Naive thymus-derived CD8-positive, alpha-beta T cell (primary cell): ENCODE measurements at places on chromosomes 13 and 19. TPM values are rescaled to one million over a fixed set of nuclear protein-coding genes. Genes with fewer than 3 reads are reported as not detected.

DNA sequence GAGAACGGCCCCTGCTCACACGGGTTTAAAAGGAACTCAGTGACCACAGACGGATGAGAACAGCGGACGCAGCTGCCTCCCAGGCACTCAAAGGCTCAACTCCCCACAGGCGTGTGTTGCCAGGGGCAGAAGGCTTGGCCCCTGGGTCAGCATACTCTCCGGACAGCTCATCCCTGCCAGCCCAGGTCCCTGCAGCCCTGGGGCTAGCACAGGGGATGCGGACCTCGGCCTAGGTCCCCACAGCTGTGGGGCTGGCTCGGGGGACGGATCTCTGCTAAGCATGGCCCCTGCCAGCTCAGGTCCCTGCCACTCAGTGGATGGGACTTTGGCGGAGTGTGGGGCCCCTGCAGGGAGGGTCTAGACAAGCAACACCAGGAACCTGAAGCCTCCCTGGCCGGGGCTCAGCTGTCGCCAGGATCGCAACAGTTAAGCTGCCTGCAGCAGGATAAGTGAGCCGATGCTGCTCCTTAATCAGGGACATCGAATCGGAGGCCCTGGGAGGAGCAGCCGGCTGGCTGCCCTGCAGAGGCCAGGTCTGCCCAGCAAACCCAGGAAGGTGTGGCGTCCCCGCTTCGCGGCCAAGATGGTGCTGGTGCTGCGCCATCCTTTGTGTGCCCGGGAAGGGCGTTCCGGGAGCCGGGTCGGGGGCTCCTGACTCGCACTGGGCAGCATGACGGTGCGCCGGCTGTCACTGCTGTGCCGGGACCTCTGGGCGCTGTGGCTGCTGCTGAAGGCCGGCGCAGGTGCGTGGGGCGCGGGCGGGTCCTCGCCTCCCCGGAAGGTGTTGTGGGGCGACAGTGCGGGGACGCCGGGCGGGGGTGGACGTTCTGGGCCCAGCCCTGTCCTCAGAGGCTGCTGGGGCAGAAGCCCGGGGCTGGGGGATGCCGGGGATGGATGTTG is 32.5 kb downstream of the MCF2L start:
- H3K27ac ChIP-seq: no peak overlapping the region
- H3K4me1 ChIP-seq: peaks cover 49% of the 10 kb centered on the region
- no peak for DNase-seq
- peak overlapping the region; percentile 56 for H3K4me3 ChIP-seq
- H3K27me3 ChIP-seq: no peaks in the 10 kb centered on the region
- no peaks in the 10 kb centered on the region for H3K36me3 ChIP-seq

DNA sequence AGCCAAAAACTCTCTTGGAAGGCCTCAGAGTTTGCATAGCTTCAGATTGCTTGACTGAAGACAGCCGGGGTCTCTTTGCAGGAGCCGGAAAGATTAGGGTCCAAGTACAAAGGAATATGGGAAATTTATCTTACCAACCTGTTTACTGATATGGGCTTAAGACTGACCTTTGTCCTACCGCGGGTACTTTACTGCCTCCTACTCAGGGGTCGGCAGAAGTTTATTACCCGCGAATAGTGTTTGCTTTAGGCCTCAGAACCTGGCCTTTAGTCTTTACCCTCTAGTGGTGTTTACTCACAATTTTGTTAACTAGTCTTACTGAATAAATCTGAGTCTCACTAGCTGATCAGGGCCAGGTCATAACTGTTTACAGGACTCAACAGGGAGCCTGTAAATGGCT is 765.4 kb upstream of the SPRY2 start:
- H3K27me3 ChIP-seq: no peaks in the 10 kb centered on the region
- DNase-seq: no peak
- H3K4me3 ChIP-seq: no peak overlapping the region
- no peaks in the 10 kb centered on the region for H3K4me1 ChIP-seq
- H3K27ac ChIP-seq: no peak overlapping the region
- no peaks in the 10 kb centered on the region for H3K36me3 ChIP-seq

DNA sequence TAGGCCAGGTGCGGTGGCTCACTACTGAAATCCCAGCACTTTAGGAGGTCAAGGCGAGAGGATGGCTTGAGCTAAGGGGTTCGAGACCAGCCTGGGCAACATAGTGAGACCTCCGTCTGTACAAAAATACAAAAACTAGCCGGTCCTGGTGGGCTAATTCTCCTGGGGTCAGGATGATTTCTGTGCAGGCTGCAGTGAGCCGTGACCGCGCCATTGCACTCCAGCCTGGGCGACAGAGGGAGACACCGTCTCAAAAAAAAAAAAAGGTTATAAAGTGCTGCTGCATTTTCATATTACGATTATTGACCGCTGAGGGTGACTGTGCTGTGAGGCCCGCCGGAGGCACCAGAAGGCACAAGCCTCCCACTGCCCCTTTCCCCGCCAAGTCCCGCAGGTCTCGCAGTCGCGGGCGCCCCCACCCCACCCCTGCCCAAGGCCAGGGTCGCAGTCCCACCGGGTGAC is 477 bp upstream of the PLEKHF1 start:
- DNase-seq: no peak
- peak overlapping the region; percentile 75 for H3K27ac ChIP-seq
- H3K27me3 ChIP-seq: no peaks in the 10 kb centered on the region

NCR1 gene
- 0.29 TPM for total RNA-seq

ZNF792 gene
- total RNA-seq: 34.4 TPM
